Activated T-cell treated with anti-CD3 and anti-CD28 coated beads, Interleukin-2, amount 50 U/mL, for 48 hours (primary cell): ENCODE measurements at places on chromosomes 2 and 18.

DNA sequence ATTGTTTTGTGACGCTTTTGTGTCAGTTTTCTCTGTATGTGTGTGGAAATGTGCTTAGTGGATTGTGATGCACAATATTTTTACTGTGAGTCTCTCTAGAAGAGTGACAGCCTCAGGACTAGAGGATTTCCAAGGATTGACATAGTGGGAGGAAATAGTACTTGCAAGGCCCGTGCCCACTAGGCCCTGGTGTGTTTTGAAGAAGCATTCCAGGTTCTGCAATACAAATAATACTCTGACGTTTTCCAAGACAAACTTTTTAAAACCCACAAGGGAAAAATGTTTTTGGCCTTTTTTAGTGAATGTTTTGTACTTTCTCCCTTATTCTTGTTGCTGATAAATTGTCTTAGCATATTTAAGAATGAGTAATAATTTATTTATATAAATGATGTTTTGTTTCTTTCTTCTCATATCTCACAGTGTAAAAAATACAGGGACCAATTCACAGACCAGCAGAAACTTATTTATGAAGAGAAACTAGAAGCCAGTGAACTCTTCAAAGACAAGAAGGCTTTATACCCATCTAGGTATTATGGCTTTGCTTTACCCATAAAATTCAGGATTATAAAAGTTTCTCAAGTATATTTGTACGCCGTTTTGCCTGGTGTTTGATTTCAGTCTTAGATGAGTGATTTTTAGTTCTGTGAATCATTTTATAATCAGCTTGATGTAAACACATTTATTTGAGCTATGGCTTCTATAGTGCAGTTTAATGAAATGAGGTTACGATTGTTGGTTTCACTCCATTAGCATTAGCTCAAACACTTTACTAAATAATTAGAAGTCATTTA is 165.6 kb downstream of the MYO1B start:
- DNase-seq = no peak

DNA sequence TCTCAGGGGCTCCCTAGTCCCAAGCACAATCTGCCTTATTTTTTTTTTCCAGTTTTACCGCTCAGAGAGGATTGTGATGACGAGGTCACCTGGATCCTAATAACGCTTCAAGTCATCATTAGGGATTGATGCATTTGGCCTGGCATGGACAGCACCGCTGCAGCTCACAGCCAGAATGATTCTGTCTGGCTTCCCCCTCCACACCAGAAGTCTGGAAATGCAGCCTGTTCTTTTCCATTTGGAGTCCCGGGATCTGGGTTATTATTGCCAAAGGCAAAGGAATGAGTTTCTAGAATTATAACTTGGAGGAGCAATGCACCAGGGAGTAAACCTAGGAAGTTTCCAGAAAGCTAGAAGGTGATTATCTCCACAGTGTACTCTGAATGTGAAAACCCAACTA is 81.1 kb upstream of the TAF1B start:
- DNase-seq = no peak

- no peak for DNase-seq
These were observed 6.8 kb downstream of the SFT2D3 start for GRCh38 chr2:127707890-127708648.

DNA sequence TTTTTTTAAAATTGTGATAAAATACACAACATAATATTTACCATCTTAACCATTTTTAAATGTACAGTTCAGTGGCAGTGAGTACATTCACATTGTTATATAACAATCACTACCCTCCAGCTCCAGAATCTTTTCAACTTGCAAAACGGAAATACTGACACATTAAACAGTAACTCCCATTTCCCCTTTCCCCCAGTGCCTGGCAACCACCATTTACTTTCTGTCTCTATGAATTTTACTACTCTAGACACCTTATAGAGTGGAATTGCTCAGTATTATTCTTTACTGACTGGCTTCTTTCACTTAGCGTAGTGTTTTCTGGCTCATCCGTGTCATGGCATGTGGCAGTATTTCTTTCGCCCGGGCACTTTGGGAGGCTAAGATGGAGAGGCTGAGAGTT is 32.6 kb downstream of the FASTKD2 start:
- no peak for DNase-seq

DNA sequence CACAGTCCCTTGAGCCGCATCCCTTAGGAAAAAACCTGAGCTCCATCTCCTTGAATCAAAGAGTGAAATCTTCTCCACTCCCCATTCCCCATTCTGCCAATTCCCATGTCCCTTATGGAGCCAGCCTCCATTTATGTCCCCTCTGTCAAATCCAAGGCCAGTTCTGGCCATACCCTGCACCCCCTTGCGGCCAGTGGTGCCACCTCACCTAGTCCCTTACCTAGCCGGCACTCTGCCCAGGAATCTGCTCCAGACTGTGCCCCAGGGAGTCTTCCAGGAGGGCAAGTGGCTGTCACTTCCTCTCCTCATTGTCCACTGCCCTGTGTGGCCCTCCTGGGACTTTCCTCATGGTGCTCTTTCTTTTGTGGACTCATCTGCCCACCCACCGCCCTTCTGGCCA is 195.4 kb upstream of the RMP24 start:
- DNase-seq = no peak

DNA sequence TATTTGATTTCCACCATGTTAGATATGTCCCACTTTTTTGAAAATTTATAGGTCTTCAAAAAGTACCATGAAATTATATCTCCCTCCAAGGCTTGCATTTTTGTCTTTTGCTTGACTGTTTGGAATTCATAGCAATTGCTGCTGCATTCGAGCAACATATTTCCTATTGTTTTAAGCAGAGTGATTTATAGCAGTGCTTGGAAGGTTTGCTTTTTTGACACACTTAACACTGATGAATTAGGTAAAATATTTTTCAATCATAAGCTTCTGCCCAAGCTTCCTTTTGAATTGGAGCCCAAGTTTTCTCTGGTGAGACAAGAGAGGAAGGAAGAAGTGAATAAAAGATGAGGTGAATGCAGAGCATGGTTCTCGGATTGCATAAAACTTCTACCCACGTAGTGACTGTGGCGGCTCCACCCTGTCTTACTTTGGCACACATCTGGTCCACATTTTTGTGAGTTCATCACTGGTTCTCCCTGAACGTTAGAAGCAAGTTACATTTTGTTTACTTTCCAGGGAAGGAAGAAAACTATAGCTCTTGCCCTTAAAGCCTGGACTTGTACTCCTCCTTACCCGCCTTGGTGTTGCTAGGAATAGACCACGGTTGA is 667.0 kb downstream of the TSN start:
- DNase-seq = no peak

DNA sequence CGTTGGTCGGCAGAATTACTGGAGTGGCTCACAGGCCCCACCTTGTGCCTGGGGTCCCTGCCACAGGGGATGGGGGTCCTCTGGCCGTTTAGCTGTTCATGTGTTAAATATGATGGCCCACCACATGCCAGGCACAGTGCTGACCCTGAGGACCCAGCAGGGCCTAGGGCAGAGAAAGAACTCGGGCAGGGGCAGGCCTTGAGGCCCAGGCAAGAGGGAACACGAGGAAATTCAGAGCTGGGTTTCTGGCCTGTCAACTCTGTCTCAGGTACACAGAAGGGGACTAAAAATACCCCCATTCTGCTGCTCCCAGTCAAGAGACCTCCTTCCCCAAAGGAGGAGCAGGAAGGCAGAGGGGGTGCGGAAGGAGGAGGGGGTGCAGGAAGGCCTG is 66.2 kb downstream of the DNMT3A start:
- peak; percentile 58 for DNase-seq

DNA sequence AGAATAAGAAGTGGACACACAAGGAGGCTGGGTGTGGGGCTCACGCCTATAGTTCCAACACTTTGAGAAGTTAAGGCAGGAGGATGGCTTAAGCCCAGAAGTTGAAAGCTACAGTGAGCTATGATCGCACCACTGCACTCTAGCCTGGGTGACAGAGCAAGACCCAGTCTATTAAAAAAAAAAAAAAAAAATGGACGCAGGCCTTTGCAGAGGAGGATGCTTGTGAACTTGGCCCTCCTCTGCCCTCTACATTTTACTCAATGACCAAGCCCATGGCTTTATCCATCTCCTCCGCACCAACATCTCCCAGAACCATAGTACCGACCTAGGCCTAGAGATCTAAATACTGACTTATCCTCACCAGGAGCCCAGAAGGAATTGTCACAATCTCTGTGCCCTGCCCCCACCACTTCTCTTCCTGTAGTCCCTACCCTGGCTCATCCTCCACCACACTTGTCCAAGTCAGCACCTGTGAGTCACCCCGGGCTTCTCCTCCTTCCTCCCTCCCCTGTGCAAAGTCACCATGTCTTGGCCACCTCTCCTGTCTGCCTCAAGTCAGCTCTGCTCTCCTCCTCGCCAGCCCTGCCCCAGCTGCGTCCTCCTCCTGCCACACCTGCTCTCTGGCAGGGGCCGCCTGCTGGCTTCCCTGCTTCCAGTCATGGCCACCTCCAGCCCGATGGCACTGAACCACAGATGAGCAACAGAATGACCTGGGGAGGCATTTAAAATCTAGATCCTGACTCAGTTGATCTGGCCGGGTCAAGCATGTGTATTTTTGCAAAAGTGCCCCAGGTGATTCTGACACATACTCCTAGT is 35.8 kb upstream of the ASPRV1 start:
- DNase-seq = peak; percentile 33

DNA sequence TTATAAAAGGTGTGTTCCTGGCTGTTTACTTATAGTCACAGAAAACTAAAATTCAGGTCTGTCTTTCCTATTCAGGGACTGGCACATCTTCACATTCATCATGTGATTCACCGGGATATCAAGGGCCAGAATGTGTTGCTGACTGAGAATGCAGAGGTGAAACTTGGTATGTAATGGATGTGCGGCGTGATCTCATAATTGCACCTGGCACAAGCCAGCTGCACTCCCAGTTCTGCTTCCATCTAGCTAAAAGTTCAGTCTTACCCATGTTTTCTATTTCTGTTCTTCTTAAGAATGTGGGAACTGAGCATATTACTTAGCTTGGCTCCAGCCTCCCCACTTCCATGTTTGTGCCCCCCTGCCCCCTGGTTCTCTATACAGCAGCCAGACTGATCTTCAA is 131.9 kb downstream of the MAP4K4 start:
- no peak for DNase-seq

DNA sequence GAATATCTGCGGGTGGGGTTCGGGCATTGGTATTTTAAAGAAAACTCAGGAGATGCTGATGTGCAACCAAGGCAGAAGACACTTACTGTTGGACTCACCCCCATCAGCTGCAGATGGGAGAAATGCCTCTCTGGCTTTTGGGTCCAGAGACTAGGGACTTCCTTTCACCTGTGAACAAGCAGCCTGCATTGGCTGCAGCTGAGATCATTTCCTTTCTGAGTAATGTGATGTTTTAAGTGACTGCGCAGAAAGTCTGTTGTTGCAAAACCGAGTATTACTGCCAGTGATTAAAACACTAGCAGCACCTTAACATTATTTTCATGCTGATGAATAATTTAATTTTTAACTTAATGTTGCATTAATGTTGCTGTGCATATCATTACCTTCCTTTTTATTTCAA is 143.0 kb downstream of the TSN start:
- no peak for DNase-seq

DNA sequence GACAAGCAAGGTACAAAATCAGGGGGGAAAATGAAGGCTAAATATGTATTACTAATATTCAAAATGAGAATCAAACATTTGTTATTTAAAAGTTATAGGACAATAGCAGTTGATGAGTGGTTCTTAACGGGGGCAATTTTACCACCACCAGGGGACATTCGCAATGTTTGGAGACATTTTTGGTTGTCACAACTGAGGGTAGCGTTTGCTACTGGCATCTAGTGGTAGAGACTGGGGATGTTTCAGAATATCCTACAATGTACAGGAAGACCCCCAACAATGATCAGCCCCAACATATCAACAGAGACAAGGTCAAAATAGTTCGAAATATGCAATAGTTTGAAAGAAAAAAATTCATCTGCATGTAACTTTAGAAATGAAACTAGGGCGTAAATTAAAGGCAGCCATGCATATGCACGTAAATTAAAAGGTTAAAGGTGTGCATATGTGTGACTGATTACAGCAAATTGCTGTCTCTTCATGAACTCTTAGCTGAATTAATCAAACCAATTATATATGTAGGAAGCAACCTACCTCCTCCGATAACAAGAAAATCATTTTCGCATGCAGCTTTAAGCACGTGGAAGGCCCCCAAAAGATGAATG is 61.2 kb upstream of the CUL3 start:
- no peak for DNase-seq

GRCh38 chr18:56516789-56517188 is 121.6 kb downstream of the TXNL1 start:
- DNase-seq = no peak

- no peak for DNase-seq
These were observed 477.7 kb downstream of the PLCL1 start for GRCh38 chr2:198282061-198282460.

GRCh38 chr2:24832521-24832920 is 39.3 kb downstream of the CENPO start:
- DNase-seq = no peak

DNA sequence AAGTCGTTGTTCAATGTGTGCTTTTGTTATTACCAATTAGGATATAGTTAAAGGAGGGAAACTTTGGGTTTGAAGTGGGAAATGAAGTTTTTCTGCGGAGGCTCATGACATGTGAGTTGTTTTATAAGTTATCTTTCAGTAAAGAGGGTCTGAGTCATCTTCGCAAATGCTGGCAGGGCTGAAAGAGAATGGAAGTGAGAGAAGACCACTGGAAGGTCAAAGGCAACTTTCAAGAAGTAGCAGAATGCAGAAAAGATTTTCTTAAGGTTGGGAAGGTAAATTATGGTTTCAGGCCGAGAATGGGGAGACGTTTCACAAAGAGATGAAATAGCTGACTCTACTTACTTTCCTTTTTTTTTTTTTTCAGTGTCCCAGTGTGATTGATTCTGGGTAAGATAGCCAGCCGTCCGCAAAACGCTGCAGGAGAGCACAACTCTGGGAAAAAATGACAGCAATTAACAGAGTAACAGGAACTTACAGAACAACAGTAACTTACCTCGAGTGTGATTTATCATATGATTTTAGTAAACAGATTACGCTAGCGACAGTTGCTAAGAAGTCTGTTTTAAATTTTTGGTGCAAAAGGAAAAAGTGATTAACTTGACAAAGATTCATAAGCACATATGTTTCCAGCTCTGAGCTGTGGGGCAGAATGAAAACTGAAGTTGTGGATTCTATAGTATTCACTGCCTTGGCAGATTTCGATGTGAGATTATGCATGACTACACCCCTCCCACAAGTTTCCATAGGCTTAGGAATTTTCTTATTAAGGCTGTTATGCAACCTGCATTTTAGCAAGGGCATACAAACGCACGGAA is 46.8 kb upstream of the ACTR3 start:
- no peak for DNase-seq

DNA sequence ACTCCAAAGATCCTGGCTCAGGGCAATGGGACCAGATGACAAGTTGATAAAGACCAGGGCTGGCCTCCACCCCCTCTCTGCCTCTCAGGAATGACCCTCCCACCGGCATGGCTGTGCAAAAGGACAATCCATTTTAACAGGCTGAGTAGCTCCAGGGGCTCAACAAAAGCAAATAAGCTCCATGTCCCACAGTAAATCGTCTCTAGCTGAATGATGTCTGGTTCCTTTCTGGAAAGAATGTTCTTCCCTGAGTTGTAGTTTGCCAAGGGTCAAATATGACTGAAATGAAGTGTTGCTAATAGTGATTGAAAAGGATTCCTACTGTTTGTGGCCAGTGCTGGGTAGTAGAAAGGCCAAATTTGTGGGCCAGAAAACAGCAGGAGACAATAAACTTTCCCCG is 434.4 kb upstream of the ETAA1 start:
- DNase-seq = no peak
